Ovary (tissue), 10 donors: ENCODE measurements at places on chromosomes 5 and 9. TPM values are rescaled to one million over a fixed set of nuclear protein-coding genes. Genes with fewer than 3 reads are reported as not detected.

DNA sequence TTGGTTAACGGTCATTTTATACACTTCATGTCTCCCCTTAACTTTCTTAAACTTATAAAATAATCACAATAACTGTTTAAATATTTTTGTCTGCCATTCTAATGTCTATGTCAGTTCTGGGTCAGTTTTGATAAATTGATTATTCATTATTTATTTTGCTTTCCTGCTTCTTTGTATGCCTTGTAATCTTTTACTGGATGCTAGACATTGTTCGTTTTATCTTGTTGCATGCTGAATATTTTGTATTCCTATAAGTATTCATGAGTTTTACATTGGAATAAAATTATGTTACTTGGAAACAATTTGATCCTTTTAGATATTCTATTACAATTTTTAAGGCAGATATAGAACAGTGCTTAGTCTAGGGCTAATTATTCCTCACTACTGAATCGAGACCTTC is 952.0 kb downstream of the NR2F1-AS1 start:
- no peak for DNase-seq

DNA sequence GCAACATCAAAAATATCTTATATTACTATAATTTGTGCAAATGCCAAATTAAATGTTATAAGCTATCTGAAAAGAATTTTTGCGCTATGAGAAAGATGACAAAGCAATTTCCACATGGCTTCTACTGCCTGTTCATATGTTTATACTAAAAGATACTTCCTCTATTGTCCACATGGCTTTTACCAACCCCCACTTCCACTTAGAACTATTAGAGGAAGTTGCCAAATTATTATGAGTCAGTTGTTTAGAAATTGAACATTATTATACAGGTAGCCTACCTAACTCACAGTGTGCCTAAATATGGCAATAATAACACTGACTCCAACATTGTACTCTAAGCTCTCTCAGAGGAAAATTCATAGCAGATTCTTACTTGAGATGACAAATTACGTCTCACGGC is 37.6 kb upstream of the SLC27A6 start:
- DNase-seq, result no peak

The STKLD1 gene
- 1.2 TPM for total RNA-seq

The HNRNPH1 gene
- total RNA-seq, result 599 TPM

- DNase-seq, result no peak
Observed at GRCh38 chr5:117955831-117956230, 1032.5 kb downstream of the DTWD2 start.

DNA sequence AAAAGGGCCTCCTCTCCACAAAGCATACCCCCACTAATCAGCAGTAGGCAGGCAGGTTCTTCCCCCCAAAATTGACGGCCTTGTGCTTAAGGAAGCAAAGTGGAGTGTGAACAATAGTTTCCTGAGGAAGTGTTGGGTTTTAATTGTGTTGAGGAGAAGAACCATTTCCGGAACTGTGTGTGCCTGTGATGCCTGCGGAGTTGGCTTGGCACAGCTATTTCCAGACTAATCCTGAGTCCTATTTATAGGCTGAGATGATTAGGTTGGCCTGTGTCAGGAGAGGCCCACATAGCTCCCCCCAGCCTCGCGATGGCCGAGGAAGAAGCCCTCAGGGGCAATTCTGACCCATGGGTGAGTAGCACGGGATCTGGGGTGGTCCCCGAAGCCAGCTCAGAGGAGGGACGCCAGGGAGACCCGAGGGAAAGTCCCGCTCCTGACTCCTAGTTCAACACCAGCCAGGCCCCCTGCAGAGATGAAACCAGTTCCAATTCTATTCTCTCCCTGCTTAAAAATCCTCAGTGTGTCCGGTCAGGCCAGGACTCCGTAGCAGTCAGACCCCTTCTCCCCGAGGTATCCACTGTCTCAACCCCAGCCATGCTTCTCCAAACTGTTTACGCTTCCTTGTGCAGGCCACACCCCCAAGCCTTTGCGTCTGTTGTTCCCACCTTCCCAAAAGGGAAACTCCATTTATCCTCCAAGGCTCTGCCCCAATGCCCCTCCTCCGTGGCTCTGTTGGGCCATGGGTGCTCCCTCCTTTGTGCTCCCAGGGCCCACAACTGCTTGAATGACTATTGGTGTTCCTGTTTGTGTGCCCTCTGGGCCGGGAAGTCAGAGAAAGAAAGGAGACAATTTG is 18.1 kb downstream of the GSN start:
- peak; percentile 71 for DNase-seq

- DNase-seq, result no peak
Observed at GRCh38 chr9:70868041-70868440, 253.4 kb downstream of the TRPM3 start.

The TMEM174 gene
- total RNA-seq, result not detected

- no peak for DNase-seq
Observed at GRCh38 chr5:138560971-138561370, 14.2 kb downstream of the HSPA9 start.

The IRX1 gene
- not detected for total RNA-seq

- no peak for DNase-seq
Observed at GRCh38 chr5:139600336-139600949, 39.3 kb downstream of the UBE2D2 start.
